ENCODE measurements at places on chromosomes 11 and 22.
A peak's percentile ranks its signal among the peaks of the same experiment; 100 is the strongest.

DNA sequence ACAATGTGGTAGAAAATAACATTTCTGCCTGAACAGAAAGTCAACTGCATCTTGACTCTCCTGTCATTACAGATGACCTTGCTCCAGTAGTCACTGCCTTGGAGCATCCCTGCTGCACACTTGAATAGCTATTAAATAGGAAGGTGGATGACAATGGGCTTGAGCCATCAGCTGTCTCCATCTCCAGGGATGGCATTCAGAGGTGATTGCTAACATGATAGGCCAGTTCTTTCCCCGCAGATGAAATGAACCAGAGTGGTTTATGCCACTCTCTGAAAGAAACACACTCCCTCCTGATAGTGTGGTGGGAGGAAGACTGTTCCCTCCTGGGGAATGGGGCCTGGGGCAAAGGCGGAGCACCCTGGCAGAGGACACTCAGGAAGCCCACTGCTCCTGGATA, 57.1 kb upstream of the OLFML1 start:
- DNase-seq = no peak

DNA sequence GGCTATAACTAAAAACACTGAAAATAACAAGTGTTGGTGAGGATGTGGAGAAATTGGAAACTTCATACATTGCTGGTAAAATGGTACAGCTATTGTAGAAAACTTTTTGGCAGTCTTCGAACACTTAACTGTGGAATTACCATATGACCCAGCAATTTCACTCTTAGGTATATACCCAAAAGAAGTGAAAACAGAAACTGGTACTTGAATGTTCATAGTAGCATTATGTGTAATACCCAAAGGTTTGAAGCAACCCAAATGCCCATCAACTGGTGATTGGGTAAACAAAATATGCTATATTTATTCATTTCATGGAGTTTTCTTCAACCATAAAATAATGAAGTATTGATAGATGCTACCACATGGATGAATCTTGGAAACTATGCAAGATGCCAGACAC, 40.8 kb upstream of the FTH1 start:
- no peak for DNase-seq

DNA sequence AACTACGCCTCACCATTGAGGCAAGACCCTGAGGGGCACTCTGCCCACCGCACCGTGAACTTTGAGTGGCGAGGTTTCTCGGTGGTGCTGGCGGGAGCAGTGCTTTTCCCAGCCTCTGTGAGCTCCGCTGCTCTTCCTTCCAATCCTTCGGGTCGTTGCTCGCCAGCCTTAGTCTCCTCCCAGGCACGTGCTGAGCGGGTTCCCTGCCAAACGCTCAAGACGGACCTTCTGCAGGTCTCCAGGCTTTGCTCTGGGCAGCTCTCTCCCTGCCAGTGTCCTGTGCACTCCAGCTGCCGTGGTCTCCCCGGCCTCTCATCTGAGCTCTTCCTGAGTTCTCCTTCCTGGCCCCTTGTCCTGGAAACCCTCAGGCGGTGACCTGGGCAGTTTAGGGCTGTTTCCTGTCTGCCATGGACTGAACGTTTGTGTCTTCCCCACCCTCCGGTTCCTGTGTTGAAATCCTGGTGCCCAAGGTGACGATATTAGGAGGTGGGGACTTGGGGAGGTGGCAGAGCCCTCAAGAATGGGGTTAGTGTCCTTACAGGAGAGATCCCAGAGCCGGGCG, 11.2 kb upstream of the MUC6 start:
- no peak for DNase-seq

DNA sequence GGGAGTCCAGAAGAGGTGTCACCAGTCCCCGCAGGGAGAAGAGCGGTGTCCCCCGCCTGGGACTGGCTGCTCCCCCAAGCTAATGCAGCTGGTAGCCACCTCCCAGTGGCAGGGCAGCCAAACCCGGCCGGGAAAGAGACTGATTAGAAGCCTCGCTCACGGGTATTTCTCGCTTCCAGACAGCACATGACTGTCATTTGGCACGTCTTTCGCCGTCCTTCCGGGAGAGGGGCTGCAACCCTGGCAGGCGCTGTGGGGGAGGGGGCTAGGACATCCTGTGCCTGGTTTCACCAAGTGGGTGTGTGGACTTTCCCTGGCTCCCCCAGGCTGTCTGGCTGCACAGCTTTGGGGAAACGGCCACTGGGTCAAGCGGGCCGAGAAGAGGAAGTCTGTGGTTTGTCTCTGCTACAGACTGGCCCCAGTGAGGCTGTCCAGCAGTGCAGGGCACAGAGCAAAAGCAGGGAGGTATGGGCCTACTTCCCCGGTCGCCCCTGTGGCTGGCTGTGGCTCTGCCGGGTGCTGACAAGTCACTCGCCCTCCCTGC, 3.8 kb downstream of the CD81 start:
- DNase-seq = peak; percentile 88

DNA sequence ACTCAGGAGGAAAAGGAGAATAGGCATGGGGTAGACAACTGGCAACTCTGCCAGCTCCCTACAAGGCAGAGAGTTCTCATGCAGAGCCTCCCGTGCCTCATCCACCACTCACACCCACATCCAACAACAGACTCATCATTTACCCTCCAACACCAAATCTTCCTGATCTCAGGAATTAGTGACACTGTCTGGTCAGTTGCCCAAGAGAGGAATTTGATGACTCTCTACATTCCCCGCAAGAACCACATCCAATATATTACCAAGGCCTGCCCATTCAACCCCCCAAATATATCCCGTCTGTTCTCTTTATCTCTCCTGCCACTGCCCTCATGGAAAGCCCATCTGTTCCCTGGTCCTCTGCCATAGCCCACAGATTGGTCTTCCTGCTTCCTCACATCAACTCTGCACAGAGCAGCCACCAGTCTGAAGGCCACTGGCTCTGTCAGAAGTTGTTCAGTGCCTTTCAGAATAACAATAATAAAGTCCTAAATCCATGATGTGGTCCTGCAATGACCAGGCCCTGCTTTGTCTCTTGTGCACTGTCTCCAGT, 57.5 kb upstream of the CD82 start:
- DNase-seq = no peak

DNA sequence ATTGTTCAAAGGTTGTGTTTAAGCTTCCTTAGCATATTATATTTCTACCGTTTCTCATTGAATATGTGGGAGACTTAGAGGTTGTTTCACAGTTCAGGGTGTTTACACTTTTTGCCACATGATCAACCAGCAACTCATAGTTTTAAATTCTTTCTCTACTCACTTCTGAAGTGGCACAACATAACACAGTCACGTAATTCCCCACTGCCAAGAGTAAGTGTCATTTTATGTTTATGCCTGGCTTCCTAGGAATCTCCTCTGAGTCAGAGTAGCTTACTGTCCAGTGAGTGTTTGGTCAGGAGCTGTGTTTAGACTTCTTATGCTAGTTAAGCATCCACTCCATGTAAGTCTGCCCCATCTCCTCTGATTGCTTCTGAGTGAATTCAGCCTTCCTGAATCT, 520.8 kb upstream of the KIRREL3 start:
- peak; percentile 15 for DNase-seq

GRCh38 chr22:35537232-35537631, 3.4 kb upstream of the RASD2 start:
- no peak for DNase-seq

DNA sequence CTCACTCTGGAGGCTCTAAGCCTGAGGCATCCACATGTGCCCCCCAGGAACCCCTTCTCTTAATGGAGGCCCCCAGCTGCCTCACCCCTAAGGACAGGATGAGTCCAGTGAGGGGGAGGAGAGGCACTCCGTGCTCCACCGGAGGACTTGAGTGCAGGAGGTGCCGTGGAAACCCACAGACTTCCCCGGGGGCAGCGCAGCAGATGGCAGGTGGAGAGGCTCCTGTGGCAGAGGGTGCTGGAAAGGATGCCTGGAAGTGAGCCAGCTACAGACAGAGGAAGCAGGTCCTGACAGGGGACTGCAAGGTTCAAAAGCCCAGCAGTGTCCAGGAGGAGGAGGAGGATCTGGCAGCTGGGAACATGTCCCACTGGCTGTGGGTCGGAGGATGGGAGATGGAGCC, 1384.0 kb downstream of the TBC1D22A start:
- no peak for DNase-seq

- DNase-seq = peak; percentile 84
Measured at GRCh38 chr11:97364047-97364446, 974.2 kb downstream of the JRKL start.

- DNase-seq = peak; percentile 53
Measured at GRCh38 chr11:43937434-43938411, 4.7 kb upstream of the C11orf96 start.

DNA sequence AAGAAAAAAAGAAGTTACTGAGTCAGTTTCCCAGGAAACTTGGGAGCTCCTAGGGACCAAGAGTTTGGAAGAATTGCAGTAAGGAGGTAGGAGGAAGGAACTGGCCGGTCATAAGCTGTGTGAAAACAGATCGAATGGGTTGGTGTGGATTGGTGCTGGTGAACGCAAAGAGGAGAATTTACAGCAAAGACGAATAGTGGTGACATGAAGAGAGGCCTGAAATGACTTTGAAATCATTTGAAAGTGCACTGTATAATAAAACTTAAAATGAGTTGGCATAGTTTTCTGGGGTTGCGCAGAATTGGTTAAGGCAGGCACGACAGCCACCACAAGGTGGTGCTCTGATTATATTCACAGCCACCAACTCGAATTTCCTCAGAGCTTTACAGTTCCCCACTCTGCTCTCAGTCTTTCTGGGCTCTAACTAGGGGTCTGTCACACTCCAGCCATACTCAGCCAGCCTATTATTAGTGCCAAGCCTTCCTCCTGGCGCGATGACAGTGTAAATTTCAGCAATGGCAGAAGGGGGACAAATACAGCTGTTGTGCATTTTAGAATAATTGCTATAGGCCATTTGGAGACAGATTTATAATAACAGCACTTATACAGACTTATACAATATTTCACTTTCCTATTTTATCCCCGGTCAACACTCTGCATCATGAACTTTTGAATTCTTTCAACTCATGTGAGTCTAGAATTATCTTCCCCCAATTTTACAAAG, 8.3 kb upstream of the HTR3B start:
- no peak for DNase-seq

GRCh38 chr11:35938231-35938630, 5.6 kb upstream of the LDLRAD3 start:
- DNase-seq = no peak

DNA sequence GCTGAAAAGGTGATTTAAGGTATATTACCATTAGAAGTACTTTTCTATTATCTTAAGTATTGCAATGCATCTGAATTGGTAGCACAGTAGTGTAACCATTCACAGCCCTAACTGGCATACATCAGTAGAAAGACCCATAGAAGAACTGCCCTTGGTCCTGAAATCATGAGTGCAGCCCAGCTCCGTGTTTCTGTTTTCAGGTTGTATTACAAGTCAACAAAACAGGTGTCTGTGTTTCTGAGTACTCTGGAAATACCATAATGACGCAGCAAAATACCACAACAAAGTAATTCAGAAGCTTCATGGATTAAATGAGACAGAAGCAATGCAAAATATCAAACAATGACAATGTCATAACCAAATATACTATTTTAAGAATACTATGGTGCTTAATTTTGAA, 226.3 kb downstream of the OPCML start:
- DNase-seq = no peak

GRCh38 chr11:101096036-101096704, 33.4 kb downstream of the PGR start:
- DNase-seq = no peak

- DNase-seq = no peak
Measured at GRCh38 chr11:13836666-13837065, 125.9 kb upstream of the SPON1 start.

DNA sequence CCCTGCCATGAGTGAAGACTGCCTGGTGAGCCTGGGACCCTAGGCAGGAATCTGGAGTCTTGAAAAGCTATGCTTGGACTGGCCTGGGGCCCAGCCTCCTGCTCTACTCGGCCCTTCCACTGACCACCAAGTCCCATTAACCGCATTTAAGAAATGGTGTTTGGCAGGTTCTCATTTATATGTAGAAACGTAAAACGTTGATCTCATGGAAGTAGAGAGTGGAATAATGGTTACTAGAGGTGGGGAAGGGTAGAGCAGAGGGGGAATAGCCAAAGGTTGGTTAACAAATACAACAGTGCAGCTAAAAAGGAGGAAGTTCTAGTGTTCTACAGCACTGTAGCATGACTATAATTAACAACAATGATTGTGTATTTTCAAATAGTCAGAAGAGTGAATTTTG, 72.9 kb upstream of the EED start:
- DNase-seq = no peak

GRCh38 chr11:14189874-14190273, 169.1 kb downstream of the RRAS2 start:
- no peak for DNase-seq

GRCh38 chr11:41955066-41955465, 495.6 kb upstream of the LRRC4C start:
- no peak for DNase-seq

- no peak for DNase-seq
Measured at GRCh38 chr22:47294222-47294532, 531.7 kb downstream of the TBC1D22A start.

DNA sequence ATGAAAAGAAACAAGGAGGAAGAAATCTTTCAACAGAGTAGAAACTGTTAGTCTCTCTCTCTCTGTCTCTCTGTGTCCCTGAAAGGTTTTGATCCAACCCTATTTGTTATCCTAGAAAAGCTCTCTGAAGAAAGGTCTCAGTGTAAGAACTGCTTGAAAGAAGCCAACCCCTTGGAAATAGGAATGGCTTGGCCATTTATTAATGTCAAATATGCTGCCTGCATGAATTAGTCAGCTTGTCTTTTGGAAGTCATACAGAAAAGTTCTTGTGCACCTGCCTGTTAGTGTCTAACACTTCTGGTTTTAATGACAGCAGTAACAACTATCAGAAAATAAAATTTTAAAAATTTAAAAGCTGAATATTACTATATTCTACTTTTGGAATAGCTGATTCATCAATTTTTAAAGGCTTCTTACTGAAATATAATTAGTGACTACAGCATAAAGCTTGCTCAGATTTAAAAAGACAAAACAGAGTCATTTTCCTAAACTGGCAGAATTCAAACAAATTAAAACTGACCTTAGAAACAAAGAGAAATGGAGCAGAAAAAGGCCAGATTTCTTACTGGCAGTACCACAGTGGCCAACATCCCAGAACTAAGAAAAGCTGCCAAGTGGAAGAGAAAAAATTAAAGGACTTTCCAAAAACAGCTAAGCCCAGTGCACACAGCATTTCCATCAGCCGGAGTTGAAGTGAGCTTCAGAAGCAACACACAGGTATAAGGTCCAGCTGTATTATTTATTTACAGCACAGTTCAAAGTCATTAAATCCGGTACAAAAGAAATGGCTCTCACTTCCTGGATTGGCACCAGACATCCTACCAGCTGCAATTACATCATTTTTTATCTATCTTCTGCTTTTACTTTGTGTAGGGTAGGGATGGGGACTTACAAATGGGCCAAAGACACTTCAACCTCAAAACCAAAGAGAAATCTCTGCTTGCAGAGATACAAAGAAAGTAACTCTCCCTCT, 76.3 kb downstream of the PRCP start:
- DNase-seq = peak; percentile 18

- no peak for DNase-seq
Measured at GRCh38 chr11:69114811-69115523, 40.8 kb upstream of the SMIM38 start.

DNA sequence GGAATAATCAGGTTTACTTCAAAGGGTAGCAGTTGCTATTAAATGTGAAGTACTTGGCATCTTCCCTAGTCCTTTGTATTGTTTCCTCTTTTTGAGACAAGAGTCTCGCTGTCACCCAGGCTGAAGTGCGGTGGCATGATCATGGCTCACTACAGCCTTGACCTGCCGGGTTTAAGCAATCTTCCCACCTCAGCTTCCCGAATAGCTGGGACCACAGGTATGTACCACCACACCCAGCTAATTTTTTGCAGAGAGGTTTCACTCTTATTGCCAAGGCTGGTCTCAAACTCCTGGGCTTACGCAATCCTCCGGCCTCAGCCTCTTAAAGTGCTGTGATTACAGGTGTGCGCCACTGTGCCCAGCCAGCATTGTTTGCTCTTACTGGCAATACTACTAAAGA, 36.2 kb upstream of the RAPSN start:
- no peak for DNase-seq
